ENCODE measurements at places on chromosomes 6 and 20. TPM values are rescaled to one million over a fixed set of nuclear protein-coding genes. Genes with fewer than 3 reads are reported as not detected.

GRCh38 chr20:34951252-34951651 lies 4.4 kb downstream of the GSS start:
- H3K36me3 ChIP-seq, result peaks cover under 1% of the 10 kb centered on the region
- no peak overlapping the region for H3K27ac ChIP-seq
- DNase-seq, result no peak

GRCh38 chr6:31172973-31173384 lies 2.5 kb upstream of the POU5F1 start:
- H3K4me1 ChIP-seq, result no peaks in the 10 kb centered on the region
- no peak overlapping the region for H3K4me3 ChIP-seq
- no peaks in the 10 kb centered on the region for H3K27me3 ChIP-seq
- H3K27ac ChIP-seq, result no peak overlapping the region

DNA sequence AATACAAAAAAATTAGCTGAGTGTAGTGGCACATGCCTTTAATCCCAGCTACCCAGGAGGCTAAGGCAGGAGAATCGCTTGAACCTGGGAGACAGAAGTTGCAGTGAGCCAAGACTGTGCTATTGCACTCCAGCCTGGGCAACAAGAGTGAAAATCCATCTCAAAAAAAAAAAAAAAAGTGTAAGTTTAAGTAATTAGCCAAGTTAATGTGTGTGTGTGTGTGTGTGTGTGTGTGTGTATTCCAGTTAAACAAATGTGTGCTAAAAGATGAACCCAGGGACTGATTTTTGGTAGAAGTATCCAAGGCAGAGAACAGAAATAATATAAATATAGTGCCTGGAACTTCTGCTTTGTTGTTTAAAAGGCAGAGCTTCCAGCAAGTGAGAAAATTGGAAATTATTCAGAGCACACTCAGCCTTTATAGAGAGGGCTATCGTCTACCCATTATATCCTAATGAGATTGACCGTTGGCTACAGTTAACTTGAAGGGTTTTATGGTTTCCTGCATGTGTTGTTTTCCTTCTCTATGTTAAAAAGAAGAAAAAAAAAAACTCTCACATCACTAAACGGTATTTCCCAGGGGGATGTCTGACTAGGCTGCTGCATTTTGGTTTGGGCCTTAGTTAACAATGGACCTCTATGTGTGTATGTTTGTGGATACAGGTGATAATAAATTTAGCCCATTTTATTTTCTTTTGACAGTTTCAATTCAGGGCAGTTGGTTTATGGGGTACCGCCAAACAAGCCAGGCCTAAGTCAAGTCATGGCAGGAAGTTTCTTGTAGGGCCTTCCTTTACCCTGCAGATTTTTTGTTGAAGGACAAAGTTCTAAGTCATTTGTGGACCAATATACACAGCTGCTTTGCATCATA lies 9.8 kb downstream of the SOX4 start:
- H3K36me3 ChIP-seq, result peaks cover 28% of the 10 kb centered on the region
- H3K4me1 ChIP-seq, result peaks cover 20% of the 10 kb centered on the region
- no peak overlapping the region for H3K4me3 ChIP-seq
- no peaks in the 10 kb centered on the region for H3K27me3 ChIP-seq
- H3K27ac ChIP-seq, result no peak overlapping the region

EMILIN3 gene
- total RNA-seq, result 2.1 TPM

LTB gene
- total RNA-seq, result not detected

SGK2 gene
- 2.5 TPM for total RNA-seq
